ENCODE measurements at places on chromosomes 12 and 14.
A peak's percentile ranks its signal among the peaks of the same experiment; 100 is the strongest.

GRCh38 chr14:68210729-68211299 lies 391.2 kb downstream of the RAD51B start:
- peak; percentile 1 for DNase-seq

- no peak for DNase-seq
These were observed 861.1 kb downstream of the GALC start for GRCh38 chr14:87131879-87132278.

DNA sequence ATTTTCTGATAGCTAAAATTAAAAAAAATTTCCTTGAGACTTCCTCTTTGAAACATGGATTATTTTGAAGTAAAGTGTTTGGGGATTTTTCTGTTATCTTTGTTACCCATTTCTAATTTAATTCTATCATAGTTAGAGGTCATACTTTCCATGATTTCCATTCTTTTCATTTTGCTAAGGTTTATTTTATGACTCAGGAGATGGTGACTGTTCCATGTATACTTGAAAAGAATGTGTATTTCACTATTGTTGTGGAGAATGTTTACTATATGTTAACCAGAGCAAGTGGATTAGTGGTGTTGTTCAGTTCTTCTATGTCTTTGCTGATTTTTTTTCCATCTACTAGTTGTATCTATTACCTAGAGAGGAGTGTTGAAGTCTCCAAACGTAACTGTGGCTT lies 250.5 kb upstream of the PELI2 start:
- no peak for DNase-seq

GRCh38 chr12:118145798-118146156 lies 9.9 kb downstream of the PEBP1 start:
- DNase-seq, result no peak

DNA sequence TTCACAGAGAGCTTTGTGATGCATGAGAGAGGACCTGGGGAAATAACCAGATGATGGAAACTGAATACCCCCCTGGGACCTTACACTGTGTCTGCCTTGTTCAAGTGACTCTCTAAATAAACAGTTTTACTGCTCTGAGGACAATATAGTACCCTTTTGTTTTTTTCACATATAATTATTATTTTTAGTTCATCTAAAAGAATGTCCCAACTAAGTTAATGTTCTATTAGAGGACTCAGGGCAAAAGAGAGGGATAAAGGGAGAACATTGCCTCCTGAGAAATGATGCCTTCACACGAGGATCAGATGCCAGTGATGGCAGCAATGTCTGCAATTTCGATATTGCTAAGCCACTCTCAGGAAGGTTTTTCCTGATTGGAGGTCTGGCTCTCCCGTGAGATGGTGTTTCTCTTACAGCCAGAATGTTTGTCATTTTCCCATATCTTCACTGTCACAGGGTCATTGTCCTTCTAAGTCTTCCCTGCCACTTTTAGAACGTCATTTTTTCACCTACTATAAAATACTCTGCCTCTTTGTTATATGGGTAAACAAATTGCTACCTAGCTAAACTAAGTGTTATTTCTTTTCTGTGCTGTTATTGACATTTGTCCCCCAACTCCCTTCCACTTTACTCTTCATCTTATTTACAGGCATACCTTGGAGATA lies 201.6 kb downstream of the RAD51B start:
- DNase-seq, result no peak

DNA sequence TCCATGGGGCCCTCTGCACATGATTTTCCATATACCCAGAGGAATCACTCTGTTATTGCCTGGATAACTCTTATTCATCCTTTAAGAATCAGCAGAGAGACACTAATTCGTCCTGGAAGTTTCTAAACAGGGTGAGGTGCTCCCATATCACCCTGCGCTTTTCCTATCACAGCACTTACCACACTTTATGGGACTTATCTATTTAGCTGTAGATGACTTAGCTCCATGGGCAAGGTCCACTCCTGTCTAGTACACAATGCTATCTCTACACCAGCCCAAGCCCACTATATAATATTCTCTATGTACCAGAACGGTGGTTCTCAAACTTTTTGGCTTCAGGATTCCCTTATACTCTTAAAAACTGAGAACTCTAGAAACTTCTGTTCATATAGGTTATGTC lies 111.7 kb downstream of the EFCAB11 start:
- no peak for DNase-seq

- no peak for DNase-seq
These were observed 5.8 kb downstream of the MON2 start for GRCh38 chr12:62472472-62472871.

DNA sequence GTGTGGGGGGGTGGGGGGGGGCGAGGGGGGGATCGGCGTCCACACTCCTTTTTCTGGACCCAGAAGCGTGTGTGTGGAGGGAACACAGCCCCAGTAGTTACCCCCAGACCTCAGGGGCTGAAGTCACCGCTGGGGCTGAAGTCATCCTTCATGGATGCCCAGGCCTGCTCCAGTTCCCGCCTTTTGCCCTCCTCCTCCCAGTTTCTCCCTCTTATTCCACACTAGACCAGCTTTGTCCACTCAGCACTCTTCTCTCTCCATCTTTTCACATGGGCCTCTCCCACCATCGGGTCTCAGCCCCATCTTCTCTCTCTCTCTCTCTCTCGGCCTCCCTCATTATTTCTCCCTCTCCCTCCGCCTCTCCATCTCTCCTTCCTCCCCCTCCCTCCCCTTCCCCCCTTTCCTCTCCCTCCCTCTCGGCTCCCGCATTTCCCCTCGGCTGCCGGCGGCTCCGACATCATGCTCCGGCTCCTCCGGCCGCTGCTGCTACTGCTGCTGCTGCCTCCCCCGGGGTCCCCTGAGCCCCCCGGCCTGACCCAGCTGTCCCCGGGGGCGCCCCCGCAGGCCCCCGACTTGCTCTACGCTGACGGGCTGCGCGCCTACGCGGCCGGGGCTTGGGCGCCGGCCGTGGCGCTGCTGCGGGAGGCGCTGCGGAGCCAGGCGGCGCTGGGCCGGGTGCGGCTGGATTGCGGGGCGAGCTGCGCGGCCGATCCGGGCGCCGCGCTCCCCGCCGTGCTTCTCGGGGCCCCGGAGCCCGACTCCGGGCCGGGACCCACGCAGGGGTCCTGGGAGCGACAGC lies at the start of gene P3H3:
Gene P3H3 (plus strand): TSS at position 426 of the 799 bp plus-strand sequence. CDS start 34 bp downstream, at position 460.
- DNase-seq, result no peak

GRCh38 chr14:75183225-75183624 lies 6.8 kb upstream of the TMED10 start:
- no peak for DNase-seq

DNA sequence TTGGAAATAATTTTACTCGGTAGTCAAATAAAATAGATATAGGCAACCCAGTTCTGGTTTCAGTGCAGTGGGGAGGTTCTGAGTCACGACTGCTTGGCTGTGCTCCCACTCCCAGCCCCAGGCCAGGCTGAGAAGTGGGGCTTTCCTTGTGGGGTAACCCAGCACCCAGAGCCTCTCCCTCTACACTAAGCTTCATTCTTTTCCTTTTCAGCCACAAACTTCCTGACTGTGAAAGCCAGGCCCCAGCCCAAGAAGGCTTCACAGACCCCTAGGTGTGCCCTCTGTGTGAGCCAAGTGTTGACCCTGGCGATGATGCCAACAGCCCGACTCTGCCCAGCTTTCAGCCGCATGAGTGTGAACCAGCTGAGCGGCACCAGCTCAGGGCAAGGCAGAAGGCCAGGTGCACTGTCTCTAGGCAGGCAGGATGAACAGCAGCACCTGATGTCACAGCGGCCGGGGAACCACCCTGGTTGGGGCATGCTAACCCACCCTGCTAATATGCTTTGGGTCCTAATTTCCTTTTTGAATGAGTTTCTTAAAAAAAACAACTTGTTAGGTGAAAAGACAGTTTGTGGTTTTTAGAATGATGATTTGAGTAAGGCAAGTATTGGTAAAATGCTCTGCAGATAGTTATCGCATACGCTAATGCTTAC lies 42.2 kb upstream of the ATP23 start:
- no peak for DNase-seq

GRCh38 chr12:74906224-74906623 lies 303.4 kb downstream of the KCNC2 start:
- no peak for DNase-seq

- DNase-seq, result no peak
These were observed 133.1 kb downstream of the LRIG3 start for GRCh38 chr12:58787021-58787760.

DNA sequence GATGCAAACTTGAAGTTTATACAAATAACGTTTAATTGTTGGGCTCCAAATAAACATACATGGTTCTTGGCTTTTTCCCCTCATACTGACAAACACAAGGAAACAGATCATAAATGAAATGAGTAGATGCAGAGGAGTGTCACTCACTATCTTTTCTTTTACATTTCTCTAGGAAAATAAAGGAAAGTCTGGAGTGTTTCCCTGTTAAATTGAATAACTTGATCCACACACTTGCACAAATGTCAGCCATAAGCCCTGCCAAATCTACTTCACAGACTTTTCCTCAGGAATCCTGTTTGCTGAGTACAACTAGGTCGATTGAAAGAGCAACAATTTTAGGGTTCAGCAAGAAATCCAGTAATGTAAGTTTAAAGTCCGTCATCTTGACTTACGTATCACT lies 175.3 kb downstream of the PLCZ1 start:
- DNase-seq, result no peak

- DNase-seq, result no peak
These were observed 11.2 kb downstream of the ZDHHC22 start for GRCh38 chr14:77130386-77130785.

DNA sequence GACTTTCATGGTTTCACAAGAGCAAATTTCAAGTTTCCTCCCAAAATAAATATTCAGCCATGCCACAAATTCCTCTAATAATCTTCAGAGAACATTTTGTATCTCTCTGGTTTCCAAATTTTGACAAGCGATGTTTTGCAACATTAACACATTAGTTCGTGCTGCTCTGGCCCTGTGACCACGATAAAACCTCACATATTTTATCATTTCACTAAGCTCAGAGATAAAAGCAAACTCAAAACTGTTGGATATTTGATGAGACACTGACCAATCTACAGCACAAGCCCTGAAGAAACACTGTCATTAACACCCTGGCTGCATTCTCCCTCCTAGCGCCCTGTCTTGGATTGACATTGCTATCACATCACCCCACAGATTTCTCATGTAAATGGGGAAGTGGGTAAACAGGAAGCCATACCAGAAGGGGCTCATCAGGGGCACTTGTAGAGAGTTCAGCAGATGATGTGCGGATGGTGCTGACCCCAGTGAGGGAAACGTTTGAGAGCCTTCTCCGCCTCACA lies 264.3 kb downstream of the PRKD1 start:
- DNase-seq, result no peak

GRCh38 chr12:119208626-119209061 lies 29.9 kb downstream of the HSPB8 start:
- no peak for DNase-seq

GRCh38 chr14:68790644-68791077 lies 2.2 kb downstream of the ZFP36L1 start:
- DNase-seq, result no peak

- no peak for DNase-seq
These were observed at the start of gene CYP27B1 for GRCh38 chr12:57766464-57767304. Gene CYP27B1 (minus strand): TSS chr12:57767078. CDS start chr12:57767041, 37 bp downstream.

DNA sequence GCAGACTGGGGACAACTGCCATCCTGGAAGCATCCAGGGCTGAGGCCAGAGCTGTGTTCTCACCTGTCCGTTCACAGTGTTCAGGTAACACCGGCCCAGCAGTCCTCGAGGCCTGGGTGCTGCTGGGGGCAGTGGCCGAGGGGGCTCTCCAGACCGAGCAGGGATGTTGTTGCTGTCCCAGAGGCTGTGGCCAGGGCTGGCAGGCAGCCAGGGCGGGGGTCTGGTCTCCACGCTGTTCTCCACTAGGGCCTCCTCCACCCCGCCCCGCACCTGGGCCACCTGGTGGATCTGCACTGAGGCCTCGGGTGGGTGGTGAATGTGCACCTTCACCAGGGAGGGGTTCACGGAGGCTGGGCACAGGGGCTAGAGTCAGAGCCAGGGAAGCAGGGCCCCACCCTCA lies 57.4 kb downstream of the ISCA2 start:
- no peak for DNase-seq

DNA sequence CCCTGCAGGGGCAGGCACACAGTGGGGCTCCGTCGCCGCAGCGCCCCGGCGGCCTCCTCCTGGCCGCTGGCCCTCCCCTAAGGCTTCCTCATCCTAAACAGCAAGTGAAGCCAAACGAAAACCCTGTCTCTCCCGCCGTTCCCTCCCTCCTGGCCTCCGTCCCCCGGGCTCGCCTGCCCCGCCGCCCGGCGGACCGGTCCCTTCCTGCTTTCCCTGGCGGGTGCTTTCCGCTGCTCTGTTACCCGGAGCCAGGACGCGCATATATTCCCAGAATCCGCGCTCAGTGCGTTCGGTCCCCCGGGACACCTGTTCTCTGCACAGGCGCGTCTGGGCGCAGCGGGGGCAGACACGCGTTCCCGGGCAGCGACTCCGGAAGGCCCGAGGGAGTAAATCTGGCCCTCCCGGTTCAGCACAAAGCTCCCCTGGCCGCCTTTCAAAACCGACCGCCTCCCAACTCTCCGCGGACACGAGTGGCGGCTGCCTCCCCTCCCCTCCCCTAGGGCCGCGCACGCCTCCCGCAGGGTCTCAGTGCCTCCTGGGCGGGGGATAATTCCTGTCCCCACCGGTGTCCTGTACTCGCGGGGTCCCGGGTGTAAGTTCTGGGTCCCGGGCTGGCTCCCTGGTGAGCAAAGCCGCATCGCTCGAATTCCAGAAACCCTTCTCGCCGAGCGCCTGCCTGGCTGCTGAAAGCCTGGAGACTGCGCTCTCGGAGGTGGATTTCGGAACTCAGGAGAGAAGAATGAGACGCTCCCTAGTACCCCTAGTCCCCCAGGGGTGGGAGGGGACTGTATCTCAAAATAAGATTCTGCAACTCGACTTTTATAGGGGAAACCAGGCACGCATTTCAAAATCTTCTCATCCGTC lies 21.4 kb upstream of the CEP170B start:
- DNase-seq, result no peak

DNA sequence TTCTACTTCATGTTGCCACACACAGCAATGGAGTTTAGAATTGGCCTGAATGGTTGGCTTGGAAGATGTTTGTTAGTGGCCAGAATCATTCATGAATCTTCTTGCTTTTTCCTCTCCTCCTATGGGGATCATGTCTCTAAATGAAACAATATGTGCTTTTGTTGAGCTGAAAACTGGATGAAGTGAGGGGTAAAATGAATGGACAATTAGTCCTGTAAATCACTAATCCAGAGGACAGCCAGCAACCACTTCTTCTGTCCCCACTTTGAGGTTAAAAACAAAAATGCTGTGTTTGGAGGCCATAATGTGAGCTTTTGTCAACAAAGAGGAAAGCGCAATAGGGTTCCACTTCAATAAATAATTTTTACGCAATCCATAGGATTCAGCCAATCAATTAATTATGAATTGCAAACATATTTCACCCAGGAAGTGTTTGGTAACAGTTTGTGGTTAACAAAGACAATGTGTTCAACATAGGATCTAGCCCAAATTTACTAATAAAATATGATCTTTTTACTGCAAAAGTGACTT lies 30.3 kb upstream of the AMIGO2 start:
- DNase-seq, result no peak

GRCh38 chr12:75058228-75058627 lies 151.4 kb downstream of the KCNC2 start:
- DNase-seq, result no peak

- no peak for DNase-seq
These were observed 16.5 kb upstream of the OR10AD1 start for GRCh38 chr12:48219631-48220030.

GRCh38 chr12:31594681-31595080 lies 3.7 kb upstream of the DENND5B start:
- DNase-seq, result no peak

Data from HL-60 (cell line).